ENCODE measurements at places on chromosomes 4 and X.

- DNase-seq, result no peak
Measured at GRCh38 chr4:108902769-108903168, 139.9 kb upstream of the ETNPPL start.

DNA sequence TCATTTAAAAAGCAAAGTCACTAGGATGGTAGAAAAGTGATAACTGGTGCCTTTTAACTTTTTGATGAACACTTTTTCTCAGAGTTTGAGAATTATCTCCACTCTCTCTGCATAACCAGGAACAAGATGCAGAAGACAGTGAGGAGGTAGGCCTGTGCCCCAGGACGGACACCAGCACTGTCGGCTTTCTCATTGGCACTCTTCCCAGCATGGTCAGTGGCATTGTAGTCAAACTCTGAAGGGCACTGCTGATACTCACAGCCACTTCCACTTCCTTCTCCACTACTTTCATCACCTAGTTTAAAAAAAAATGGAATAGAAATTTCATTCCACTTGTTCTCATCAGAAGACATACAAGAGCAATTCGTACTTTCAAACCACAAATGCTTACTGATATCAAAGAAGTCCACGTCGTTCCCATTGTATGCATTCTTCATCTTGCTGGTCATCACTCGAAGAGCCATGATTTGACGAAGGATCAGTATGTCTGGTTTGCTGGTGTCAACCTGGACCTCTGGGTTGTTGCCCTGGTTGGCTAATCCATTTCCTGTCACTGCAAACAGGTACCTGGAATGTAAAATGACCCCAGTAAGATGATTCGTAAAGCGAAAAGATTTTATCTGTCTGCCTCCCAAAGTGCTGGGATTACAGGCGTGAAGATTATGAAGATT, 84.8 kb upstream of the TFDP3 start:
- no peak for DNase-seq

DNA sequence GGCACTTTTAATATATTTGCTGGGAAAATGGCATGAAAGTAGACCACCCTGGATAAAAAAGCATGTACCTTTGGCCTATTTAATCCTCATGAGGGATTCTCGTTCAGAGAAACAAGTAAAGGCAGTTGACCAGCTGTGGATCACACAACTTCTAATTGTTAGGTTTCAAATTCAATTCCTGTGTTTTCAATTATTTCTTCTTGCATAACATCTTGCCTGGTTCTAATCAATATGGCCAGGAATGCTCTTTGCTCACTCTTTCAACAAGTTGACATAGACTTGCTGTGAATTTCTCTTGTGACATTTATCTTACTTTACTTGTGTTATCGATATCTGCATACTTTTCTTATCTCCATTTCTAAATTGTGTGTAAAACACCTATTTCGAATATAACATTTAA, 211.8 kb downstream of the SLC7A11 start:
- DNase-seq, result no peak

DNA sequence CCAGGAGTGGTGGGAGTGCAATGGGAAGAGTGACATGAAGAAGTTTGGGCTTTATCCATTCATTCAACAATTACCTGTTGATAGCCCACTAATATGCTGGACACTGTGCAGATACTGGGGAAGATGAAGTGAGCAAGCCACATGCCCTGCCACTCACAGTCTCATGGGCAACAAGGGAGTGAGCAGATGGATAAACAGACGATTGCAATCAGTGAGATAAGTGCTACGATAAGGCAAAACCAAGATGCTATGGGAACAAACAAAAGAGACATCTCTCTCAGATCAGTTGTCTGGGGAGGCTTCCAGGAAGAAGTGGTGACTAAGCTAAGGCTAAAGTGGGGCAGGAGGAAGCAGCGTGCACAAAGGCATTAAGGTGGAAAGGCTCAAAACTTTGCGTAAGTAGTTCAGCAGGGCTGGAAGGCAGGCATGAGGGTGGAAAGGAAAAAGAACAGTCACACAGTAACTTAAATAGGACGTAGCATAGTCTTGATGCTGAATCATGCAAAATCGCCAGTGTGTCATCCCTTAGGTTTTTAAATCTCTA, 31.7 kb downstream of the GAB3 start:
- no peak for DNase-seq

GRCh38 chrX:120677004-120677652, 47.3 kb upstream of the C1GALT1C1 start:
- DNase-seq, result no peak

DNA sequence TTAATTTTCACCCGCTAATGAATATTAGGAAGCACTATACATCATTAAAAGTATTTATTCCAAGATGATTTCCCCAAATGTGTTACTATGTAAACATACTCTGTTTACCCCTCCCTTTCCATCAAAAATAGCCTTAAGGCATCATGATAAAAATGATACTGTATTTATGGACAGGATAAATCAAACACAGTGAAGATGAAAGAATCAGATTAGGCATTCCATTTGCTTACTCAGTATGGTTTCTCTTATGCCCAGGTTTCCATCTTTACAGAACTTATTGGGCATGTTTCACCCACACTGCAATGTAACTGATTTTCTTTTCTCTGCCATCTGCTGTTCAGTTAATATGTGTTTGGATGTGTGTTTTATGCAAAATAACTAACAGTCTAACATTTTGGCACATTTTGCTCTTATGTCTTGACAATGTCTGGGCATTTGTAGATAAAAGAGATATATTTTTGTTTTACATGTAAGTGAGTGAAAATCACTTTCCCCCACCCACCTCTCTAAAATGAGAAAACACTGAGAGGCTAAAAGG, 445.2 kb downstream of the RPA4 start:
- no peak for DNase-seq

DNA sequence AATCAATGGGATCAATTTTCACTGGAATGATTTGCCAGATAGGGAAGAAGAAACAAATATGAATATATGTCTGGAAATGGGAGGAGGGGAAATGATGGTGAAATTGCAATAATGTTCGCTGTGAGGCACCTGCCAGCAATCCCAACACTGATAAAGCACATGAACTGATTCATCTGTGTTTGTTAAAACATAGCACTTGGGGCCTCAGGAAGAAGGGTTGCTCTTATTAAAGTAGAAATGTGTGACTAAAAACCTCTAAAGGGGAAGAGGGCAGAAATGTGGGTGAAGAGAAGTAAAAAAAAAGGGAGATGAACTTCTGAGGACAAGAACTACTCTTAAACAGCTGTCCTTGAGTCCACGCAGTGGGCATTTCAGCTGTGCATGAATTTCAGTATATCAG, 101.4 kb downstream of the C4orf51 start:
- no peak for DNase-seq

DNA sequence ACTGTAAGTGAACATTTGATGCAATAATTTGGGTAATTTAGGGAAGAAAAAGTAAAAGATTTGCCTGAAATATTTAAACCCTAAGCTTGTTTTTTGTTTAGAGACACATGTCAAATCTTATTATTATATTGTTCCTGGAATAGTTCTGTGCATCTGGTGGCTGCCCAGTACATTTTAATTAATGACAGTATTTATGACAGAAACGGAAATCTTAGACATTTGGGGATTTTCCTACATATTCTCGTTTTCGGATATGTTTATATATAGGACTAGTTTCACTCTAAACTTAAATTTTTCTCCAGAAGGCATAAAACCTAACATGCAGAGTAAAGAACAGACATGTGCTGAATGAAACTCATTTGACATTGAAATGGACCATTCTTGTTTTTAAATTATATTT, 125.6 kb upstream of the PAQR3 start:
- DNase-seq, result no peak

DNA sequence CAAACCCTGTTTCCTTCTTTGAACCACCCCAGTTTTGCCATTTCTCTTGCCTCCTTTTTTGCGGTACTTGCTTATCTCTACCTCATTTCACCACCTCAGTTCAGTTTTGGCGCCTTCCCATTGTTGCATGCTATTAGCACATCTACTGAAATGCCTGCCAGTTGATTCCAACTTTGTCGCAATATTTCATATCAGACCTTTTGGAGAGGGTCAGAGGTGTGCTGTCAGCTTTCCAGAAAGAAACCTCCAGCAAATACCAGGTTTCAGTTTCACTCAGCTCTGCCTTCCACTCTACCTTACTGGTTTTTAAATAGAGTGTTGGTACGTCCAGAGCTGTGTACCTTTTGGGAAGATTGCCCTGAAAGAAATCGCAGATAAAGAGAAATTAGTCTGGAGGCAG, 91.9 kb upstream of the CPEB2 start:
- no peak for DNase-seq

GRCh38 chr4:147547314-147548056, 66.6 kb downstream of the EDNRA start:
- no peak for DNase-seq

DNA sequence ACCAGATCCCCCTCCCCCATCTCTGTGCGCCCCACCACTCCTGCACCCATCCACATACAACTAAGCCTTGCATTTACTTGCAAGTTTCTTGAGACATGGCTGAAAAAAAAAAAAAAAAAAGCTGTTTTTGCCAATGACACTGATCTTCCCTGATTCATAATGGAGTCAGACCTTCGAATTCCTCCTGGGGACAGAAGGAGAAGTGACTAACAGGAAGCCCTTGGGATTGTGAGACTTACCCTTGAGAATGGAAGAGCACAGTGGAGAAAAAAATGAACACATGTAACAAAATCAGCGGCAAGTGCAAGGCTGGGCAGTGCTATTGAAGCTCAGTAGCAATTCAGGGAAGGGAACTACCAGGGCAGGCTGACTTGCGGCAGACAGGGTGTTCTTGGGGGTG, 288.4 kb downstream of the BCOR start:
- no peak for DNase-seq

- DNase-seq, result no peak
Measured at GRCh38 chr4:90415116-90415515, 287.9 kb downstream of the CCSER1 start.
